ENCODE measurements at places on chromosomes 6 and 20.

GRCh38 chr6:6105472-6106036, 98.8 kb upstream of the NRN1 start:
- DNase-seq: no peak

GRCh38 chr20:25340380-25340779, 50.3 kb downstream of the ABHD12 start:
- no peak for DNase-seq

DNA sequence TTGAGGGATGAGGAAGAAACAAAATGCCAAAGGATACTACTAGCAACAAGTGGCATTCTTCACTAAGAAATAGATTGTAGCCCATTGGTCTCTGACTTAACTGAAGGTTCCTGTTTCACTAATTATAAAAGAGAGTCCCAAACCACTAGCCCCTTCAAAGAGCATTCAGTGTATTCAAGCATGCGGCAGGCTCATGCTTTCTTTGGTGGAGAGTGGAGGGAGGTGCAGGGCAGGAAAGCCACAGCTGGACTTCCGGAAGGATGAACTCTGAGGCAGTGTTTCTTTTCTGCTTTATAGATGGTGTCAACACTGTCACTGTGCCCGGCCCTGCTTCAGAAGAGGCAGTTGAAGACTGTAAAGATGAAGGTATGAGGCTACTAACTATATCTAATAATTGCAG, 636.1 kb downstream of the KIF16B start:
- DNase-seq: no peak

DNA sequence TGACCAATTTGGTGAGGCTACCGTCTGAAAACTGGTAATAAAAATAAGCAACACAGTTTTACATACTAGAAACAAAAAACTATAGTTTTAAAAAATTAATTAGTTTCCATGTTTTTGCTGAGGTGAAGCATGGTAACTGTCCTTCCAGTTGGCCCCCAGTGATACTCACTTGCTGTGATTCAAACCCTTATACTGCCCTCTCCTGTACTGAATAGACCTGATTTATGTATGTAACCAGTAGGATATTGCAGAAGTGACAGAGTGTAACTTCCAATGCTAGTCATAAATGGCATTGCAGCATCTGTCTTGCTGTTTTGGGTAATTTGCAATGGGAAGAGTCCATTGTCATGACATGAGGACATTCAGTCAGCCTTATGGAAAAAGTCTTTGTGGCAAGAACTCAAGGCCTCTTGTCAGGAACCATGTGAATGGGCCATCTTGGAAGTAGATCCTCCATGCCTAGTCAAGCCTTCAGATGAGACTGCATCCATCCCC, 8.9 kb upstream of the CHD6 start:
- DNase-seq: no peak

- no peak for DNase-seq
These were observed 951.9 kb upstream of the FLRT3 start for GRCh38 chr20:15289337-15289736.

DNA sequence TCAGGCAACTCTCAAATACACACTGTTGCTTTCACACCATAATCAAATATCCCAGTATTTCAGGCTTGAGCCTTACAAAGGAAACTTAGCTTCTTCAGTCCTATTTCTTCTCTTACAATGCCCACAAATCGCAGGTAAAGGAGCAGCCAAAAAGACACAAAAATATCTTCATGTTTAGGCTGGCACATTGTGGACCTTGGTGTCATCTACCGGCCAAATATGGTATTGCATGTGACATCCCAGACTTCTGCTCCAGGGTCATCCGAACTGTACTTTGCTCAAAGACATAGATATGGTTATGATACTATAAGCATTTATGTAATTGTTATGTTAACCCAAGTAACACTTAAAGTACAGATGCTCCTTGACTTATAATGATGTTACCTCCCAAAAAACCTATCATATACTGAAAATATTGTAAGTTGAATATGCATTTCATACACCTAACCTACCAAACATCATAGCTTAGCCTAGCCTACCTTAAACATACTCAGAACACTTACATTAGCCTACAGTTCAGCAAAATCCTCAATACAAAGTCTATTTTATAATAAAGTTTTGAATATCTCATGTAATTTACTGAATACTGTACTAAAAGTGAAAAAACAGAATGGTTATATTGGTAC, 4.6 kb downstream of the OR2H2 start:
- DNase-seq: peak; percentile 47

GRCh38 chr6:147447835-147448611, 60.5 kb upstream of the SAMD5 start:
- DNase-seq: no peak

DNA sequence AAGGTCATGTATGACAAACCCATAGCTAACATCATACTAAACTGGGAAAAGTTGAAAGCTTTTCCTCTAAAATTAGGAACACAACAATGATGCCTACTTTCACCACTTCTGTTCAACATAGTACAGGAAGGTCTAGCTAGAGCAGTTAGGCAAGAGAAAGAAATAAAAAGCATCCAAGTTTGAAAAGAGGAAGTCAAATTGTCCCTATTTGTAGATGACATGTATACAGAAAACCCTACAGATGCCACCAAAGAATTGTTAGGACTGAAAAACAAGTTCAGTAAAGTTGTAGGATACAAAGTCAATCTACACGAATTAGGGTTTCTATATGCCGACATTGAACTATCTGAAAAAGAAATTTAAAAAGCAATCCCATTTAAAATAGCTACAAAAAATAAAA, 89.4 kb upstream of the GLP1R start:
- no peak for DNase-seq

DNA sequence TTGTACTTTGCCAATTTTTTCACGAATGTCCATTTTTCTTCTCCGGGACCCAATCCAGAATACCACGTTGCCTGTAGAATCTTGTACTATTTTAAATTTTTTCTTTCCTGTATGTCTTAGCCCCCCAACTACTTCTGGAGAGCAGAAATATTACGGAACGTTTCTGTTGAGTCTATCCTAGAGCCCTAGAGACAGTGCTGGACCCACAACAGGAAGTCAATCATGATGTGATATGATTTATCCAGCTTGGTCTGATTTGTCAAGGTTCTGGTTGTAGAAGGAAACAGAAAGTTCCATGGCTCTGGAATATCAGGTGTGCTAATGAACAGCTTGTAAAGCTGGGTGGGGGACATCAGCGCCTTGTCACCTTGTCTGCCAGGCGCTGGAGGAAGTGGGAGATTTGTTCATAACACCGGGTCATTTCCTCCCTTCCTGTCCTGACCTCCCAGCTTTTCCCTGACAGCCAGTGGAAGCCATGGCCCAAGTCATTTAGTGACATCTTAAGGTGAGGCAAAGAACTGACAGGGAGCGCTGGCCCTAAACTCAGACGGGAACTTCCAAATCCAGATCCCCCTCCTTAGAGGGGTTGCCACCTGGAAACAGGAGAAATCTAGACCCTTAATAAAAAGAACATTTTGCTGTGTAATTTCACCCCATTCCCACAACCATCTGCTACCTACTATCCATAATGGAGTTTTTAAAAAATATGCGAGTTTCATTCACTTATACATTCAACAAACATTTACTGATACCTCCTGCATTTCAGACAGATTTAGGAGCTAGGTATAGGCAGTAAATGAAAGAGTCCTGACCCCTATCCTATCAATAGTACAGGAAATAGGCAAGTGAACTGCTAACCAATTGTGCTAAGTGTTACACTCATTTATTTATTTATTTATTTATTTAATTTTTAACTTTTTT, 130.5 kb downstream of the ZFP64 start:
- no peak for DNase-seq

DNA sequence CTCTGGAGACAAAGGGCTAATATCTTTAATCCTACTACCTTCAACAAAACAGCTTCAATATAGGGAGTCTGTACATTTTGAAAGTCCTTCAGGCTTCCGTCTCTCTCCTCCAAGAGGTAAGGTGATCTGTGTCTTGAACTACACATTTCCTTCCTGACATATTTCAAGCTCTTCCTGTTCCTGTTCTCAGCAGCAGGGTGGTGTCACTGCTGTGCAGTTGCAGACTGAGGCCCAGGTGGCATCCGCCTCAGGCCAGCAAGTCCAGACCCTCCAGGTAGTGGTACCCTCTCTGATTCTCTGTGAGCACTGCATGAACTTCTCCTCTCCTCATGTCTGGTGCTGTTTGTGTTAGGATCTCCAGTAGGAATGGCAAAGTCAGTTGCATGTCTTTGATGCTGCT, 7.8 kb downstream of the NFYA start:
- DNase-seq: no peak

GRCh38 chr6:2264932-2265331, 19.5 kb upstream of the GMDS start:
- DNase-seq: no peak

GRCh38 chr20:11305406-11305805, 612.3 kb upstream of the BTBD3 start:
- DNase-seq: no peak

- no peak for DNase-seq
These were observed 77.9 kb upstream of the CITED2 start for GRCh38 chr6:139452148-139452876.

DNA sequence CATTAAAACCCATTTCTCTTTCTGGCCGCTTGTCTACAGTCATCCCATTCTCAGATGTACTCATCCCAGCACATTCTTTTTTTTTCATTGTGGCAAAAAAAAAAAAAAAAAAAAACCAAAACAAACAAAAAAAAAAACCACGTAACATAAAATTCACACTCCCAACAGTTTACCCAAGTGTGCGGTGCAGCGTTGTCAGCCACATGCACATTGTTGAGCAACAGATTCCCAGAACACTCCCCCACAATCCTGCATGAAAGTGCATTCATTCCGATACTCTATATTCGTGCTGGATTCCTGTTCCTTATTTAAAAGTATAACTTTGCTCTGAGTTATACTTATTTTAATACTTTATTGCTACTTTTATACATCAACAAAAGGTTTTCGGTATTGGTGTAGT, 96.0 kb downstream of the SASH1 start:
- DNase-seq: no peak

GRCh38 chr6:141141870-141142269, 990.9 kb upstream of the GJE1 start:
- no peak for DNase-seq

GRCh38 chr6:105900125-105900937, 185.8 kb upstream of the PRDM1 start:
- DNase-seq: no peak

DNA sequence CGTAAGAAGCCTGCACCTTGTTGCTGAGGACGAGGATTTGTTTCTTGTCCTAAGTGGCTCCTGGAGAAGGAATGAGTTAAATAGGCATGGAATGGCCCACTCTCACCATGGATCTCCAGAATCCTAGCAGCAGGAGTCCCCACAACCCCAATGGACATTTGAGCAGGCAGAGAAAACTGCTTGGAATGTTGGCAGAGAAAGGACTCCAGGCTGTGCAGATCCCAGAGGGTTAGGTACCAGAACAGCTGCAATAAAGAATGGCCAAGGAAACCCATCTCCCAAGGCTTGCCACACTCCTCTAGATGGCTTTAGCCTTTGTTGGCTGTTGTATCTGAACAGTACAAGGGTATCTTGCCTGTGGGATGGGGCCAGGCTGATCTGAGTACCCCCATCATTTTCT, 1415.7 kb upstream of the ADGRB3 start:
- DNase-seq: no peak

GRCh38 chr6:138691595-138692057, 81.9 kb upstream of the CCDC28A start:
- DNase-seq: no peak

DNA sequence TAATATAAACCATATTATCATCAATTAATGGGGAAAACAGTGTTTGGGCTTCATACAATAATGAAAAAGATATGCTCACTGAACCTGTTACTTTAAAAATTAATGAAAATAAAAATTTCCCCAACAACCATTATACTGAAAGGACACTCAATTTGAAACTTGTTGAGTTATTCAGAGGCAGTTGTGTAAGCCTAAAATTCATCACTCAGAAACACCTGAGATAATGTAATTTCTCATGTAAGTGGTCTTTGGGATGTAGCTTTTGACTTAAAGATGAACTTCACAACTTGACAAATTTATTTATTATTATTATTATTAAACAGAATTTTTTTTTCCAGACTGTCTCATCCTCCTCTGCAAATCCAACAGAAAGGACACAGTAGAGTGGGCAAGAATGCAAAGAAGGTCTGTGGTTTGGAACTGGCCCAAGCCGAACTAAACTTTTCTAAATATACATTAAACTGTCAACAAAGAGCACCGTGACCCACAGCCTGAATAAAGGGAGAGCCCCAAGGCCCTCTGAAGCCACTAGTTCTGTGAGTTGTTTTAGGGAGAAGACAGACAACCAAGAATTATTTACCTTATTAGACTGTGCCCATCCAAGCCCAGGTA, 32.2 kb upstream of the HEY2 start:
- no peak for DNase-seq

Data from activated CD8-positive, alpha-beta memory T cell treated with anti-CD3 and anti-CD28 coated beads, Interleukin-2, amount 50 U/mL, for 4 hours (primary cell).